D721Med (cell line): ENCODE measurements at places on chromosomes 4 and X.

DNA sequence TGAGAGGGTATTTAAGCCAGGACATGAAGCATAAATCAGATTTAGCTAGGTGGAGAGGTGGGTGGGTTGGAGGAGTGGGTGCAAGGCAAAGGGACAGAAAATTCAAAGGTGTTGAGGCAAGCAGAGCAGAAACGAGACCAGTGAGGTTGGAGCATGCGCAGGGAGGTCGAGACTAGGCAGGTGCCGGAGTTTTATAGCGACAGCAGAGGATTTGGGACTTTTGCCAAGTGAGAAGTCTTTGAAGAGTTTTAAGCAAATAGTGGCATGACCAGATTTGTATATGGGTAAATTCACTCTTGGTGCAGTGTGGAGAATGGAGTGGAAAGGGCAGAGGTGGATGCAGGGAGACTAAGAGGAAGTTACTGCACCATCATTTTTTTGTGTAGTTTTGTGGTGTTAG is 107.0 kb upstream of the TLR2 start:
- DNase-seq: no peak

DNA sequence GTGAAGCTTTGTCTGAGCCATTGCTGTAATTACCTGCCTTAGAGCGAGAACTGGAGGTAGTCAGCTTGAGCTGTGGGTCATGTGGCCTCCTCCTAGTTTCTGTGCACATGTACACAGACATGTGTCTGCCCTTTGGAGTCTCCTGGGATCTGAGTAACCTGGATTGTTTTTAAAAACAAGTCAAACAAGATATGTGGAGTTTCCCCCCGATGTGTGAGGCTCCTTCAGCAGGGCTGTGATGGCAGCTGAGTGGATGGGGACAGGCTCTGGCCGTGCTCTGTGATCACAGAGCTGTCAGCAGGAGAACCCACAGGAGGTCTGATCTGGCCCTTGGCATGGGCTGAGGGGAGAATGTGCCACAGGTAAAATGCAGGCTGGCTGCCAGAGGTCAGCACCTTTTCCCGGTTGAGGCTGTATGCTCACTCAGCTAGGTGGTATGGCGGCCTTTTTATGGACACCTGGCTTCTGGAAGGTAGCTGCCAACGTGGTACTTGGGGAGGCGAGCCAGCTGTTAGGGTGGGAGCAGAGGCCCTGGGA is 38.4 kb downstream of the NOP14 start:
- no peak for DNase-seq

DNA sequence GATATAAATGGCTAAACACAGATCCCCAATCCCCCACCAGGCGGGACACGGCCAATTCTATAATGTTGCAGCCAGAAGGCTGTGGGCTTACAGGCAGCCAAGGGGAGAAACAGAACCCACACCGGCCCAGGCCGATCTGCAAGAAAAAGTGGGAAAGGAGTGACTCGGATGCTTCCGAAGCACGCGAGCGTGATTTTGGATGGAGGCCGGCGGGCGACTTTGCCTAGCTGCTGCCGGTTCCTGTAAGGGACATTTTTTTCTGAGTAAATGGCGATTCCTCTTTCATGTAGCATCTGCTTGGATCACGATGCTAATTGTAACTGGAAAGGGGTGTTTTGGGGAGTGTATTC is 470.2 kb downstream of the PCDH19 start:
- no peak for DNase-seq

GRCh38 chr4:173318648-173319211 is 15.4 kb downstream of the HMGB2 start:
- DNase-seq: no peak

GRCh38 chrX:1657367-1658070 is 42.7 kb downstream of the ASMT start:
- no peak for DNase-seq

- no peak for DNase-seq
Measured at GRCh38 chr4:164768516-164768915, 14.6 kb downstream of the SMIM31 start.

GRCh38 chr4:15799701-15800100 is 21.6 kb downstream of the CD38 start:
- DNase-seq: no peak

DNA sequence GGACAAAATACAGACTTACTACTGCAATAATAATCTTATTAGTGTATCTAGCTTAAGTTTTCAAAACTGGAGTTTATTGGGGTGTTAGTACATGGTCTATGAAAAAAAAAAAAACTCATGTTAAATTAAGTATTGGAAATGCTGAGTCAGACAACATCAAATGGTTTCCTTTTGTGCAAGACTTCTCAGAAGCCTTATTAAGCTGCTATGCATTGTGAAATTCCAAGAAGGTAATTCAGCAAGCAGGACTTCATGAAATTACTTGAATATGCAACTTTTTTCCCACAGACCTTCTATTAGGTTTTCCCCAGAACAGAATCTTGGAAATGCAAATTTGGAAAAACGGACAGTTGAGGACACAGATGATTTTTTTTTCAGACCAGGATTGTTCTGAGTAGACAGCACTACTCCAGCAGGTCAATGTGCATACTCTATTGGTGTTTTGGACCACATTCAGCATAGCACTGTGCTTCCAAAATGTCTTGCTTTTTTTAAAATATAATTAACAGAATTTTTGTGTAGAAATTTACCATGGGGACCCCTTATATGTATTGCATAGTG is 568.8 kb upstream of the TENM3 start:
- DNase-seq: no peak

GRCh38 chr4:67576059-67576466 is 17.5 kb downstream of the STAP1 start:
- no peak for DNase-seq

DNA sequence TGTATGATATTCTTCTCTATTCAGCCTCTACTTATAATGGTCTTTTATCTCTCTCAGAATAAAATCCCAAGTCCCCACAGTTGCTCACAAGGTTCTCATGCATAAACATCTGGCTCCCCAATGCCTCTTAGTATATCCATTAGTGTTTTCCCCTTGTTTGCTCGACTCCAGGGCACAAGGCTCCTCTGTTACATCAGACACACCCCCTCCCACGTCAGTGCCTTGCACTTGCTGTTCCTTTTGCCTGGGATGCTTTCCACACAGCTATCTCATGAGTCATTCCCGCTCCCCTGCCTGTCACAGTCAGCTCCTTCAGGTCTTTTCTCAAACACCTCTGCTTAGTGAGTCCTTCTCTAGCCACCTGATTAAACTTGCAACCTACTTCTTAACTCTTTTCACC is 260.2 kb downstream of the IL1RAPL1 start:
- DNase-seq: no peak

GRCh38 chr4:102598762-102599374 is 97.7 kb downstream of the NFKB1 start:
- DNase-seq: no peak

GRCh38 chr4:178664621-178665020 is 1222.4 kb upstream of the AGA start:
- DNase-seq: no peak

- no peak for DNase-seq
Measured at GRCh38 chr4:108446556-108446955, 173.8 kb upstream of the RPL34 start.

DNA sequence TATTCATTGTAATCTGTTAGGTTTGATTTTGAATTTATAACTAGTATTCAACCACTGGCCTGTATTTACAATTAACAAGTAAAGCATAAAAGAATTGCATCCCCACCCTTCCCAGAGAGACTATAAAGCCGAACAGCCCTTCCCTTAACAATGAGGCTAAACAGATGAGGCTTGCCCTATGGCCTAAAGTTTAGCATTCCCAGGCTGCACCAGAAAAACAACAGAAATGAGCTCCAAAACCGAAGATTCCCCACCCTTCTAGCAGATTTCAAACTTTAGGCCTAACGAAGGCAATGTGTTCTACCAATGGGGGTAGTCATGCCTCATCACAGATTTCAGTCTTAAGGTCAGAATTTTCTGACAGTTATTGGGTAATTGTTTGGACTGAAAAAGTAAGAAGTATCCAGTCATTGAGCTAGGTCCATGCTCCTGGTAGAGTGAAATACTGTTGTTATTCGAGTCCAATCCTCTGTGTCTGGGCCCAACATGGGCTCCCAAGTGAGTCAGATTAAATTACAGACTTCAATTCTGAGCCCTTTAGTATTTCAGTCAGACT is 197.6 kb downstream of the ANTXR2 start:
- DNase-seq: no peak

DNA sequence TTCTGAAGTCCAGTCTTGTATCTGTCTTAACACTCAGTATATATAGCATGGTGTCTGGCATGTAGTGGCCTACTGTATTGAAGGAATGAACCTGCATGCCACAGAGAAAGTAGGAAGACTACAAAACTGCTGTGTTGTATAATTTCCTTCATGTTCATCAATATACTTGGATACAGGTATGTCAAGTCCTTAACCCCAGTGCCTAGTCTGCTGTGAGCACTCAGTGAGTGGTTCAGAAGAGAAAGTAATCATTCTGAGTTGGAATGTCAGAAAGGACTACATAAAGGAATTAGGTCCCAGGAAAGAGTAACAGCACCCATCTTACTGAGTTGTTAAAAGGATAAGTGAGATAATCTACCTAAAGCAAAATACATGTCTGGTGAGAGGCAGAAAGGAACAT is 32.0 kb downstream of the ABCE1 start:
- no peak for DNase-seq

DNA sequence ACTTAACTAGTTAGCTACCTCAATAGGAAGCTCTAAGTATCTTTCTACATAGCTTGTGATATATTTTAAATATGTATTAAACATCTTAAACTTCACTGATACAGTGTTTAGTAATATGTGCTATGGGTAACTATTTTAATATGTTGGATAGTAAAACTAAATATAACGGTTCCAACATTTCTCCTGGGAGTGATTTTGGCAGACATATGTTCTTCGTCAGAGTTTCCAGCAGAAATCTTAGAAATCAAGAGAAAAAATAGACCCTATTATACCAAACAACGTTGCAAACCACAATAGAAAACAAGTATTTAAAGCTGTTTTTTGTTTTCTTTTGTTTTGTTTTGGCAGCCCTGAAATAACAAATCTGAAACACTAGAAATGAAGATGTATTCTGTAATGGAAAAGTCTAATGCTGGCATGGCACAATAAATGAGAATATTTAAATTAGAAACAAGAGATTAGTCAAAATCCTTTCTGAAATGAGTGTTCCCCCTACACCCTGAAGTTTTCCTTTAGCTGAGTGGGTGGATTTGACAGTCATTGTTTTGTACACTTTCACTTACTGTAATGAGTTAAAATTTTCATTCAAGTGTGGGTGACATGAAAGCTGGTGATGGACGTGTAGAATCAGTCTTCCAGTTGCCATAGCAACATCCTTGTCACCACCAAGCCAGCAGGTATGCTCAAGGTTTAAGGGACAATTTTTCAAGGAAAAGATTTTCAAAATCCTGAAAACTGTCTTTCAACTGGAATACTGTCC is 233.5 kb downstream of the SCFD2 start:
- DNase-seq: no peak

- DNase-seq: no peak
Measured at GRCh38 chr4:184775854-184776555, 42.1 kb upstream of the CENPU start.

- DNase-seq: peak; percentile 27
Measured at GRCh38 chrX:49878834-49879655, at the start of gene USP27X. Gene USP27X (plus strand): TSS chrX:49879484. CDS start chrX:49880308, 824 bp downstream.

GRCh38 chr4:6320663-6321062 is 51.0 kb downstream of the WFS1 start:
- no peak for DNase-seq

DNA sequence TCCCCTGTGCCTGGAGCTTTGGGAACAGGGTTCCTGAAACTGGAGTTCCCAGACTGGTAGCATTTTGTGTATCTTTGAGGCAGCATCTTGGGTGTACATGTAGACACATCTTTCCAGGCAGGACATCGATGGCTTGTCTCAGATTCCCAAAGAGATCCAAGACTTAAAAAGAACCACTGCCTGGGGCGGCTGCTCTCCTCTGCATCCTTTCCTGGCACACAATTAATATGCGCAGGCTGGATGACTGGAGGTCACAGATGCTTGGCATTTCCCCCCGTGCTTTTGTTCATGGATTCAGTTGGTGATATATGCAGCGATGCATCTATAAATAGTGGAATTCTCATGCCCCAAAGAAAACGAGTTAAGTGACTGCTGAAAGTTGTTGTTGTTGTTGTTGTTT is 80.5 kb downstream of the CLDN34 start:
- DNase-seq: no peak

DNA sequence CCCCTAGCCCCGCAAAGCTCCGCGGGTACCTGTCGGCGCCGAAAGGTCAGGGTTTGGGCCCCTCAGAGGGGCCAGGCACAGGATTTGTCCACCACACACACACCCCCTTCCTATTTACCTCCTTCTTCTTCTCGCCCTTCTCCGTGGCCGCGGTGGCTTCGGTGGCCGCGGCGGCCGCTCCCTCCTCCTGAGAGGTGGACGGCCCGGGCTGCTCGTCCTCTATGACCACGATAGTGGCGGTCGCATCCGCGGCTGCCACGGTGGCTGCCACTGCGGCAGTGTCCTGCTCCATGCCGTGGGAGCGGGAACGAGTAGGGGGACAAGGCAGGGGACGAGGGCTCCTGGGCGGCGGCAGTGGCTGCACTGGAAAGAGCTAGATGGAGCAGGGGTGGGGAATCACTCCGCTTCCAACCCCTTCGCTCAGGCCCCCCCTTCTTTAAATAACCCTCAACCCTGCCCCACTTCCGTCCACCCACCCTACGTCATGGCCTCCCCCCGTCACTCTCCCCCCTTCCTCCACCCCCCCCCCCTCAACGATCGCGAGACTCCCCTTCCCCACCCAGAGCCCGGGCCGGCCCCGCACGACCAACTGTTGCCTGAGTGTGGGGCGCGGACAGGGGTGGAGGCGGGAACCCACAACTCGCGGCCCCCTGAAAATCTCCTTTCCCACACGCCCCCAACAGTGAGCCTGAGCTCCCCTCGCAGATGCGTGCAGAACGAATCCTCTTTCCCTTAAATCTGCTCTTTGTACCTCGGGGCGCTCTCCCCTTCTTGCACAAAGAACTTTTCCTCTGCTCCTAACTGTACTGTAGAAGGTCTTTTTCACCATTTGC is at the start of gene SMARCA1:
Gene SMARCA1 (minus strand): TSS at position 412 of the 833 bp plus-strand sequence. CDS start 120 bp downstream, at position 292.
- peak; percentile 35 for DNase-seq

DNA sequence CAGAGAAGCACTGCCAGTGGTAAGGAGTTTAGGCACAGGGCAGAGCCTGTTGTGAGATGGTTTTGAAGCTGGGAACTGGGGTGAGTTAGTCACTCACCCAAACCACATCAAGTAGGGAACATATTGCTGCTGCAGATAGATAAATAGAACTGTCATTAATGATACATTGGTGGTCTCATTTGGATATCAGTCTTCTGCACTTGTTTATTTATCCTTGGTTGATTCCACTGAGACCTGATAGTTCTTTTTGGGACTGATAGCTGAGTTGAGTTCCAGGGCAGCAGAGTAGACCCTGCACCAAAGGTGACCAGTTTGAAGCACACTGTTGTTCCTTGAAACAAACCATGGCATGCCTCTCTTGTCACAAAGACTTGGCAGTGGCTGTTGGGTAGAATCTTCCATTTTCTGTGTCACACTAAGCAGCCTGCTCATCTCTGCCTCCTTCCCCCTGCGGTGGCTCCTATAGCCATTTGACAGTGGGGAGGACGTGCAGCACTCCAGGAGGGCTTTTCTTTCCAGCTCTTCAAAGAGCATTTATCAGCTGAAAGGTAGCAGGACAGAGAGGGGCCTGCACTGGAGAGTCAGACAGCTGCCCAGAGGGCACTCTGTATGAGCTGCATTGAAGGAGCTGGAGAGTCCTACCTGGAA is 59.7 kb upstream of the TMEM164 start:
- DNase-seq: no peak
